ENCODE measurements at places on chromosomes 1 and 21.
A peak's percentile ranks its signal among the peaks of the same experiment; 100 is the strongest.

DNA sequence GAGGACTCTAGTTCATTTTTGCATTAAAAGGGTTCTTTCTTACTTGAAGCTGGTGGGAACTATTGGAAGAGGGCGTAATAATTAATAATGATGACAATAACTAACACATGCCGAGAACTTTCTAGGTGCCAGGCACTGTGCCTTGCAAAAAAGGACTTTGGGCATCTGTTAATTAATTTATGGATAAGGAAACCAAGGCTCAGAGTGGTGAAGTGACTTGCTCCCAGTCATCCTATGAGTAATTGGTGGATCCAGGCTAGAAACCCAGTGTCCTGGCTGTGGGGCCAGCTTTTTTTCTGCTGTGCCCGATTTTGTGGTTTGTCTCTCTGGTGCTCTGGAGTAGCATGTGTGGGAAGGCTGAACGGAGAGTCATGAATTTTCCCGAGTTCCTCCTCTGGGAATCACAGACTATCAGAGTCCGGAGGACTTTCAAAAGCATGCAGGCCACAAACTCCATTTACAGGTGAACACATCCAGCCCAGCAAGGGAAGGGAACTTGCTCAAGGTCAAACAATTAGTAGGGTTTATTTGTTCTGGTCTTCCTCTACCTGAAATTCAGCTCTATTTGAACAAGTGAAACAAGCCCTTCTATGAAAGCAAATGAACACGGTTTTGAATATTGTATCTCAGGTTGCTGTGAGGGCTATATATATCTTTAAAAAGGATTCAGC is 23.4 kb downstream of the ROR1 start:
- peak; percentile 29 for DNase-seq

GRCh38 chr1:223242971-223243370 is 99.9 kb upstream of the TLR5 start:
- DNase-seq = no peak

- DNase-seq = no peak
These were observed 1.4 kb downstream of the PTBP2 start for GRCh38 chr1:96722958-96723357.

DNA sequence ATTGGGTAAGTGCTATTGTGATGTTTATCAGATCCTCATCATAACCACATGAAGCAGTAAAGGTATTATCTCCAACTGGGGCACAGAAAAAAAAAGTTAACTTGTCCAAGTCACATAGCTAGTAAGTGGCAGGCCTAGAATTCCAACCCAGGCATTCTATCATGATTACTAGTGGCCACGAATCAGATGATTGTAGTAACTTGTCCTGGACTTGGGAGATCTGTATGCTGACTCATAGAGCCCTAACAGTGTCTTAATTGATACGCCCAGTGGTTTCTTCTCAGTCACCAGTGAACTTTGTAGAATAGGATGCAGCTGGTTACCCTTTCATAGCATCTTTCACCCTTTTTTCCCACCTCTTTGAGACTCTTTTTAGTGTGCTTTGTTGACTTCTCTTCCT is 91.1 kb upstream of the UBE2U start:
- peak; percentile 19 for DNase-seq

- DNase-seq = no peak
These were observed 11.6 kb downstream of the HCRTR1 start for GRCh38 chr1:31628931-31629556.

- DNase-seq = no peak
These were observed 88.1 kb upstream of the CACYBP start for GRCh38 chr1:174911606-174912005.

- DNase-seq = no peak
These were observed 611.7 kb downstream of the NUF2 start for GRCh38 chr1:163933437-163933836.

Measured in H54 (cell line).